ENCODE measurements at places on chromosomes 3 and 15.

DNA sequence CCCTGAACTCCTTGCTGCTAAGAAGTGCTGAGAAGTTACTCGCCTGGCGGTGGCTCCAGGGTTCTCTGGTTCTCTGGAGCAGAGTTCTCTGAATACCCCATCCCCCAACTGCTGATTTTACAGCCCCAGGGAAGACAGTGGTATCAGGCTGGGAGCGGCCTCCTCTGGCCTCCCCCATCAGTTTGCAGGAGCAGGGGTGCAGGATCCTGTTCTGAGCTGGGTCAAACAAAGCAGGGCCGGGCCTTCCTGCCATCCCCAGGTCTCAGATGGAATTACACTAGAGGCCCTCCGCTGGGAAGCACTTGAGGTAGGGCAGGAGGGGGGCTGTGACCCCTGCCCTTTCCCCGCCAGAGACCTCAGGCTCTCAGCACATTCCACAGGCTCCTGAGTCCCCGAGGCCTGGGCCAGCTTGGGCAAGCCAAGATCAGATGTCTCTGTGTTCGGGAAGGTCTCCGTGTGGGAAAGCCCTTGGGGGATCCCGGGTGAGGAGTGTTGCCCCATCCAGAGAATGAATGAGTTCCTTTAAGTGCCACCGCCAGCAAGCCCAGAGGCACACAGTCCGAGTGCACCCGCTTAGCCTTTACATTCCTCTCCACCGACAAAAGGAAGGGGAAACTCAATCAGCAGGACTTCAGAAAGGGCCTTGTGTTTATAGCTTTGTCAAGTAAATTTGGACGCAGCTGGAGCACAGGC is 149.9 kb downstream of the LRRK1 start:
- DNase-seq: no peak

- DNase-seq: no peak
Observed at GRCh38 chr3:140636406-140637138, 41.3 kb upstream of the TRIM42 start.

- DNase-seq: no peak
Observed at GRCh38 chr3:157065201-157065600, 94.7 kb downstream of the CCNL1 start.

DNA sequence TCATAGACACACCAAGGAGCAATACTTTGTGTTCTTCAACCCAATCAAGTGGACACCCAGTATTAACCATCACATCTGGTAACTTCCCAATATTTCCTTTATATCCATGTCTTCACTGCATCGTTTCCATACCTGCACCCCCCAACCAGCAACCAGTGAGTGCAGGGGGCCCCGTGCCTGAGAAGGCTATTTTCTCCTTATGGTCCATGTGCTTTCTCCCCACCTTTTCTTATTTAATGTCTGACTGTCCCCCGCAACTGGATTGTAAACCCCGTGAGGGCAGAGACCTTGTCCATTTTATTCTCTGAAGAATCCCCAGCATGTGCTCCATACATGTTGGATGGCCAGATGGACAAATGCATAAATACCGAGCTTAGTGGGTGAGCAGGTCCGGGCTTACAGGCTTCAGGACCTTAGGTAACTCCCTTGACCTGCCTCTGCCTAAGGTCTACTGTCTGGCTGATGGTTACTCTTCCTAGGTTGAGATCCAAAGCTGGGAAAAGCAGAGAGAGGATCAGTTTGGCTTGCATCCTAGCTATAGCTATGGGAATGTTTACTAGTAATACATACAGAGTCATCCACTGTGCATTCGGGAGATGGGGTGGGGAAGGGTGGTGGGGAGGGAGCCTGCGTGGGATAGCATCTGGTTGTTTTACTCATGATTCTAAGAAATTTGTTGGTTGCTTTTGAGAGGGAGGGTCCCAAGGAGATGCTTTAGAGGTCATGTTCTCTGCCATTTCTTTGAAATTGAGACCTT is 41.5 kb downstream of the PXYLP1 start:
- no peak for DNase-seq

- no peak for DNase-seq
Observed at GRCh38 chr3:180402471-180403073, 199.4 kb upstream of the TTC14 start.

- no peak for DNase-seq
Observed at GRCh38 chr3:141316851-141317250, 51.5 kb upstream of the ZBTB38 start.

- DNase-seq: no peak
Observed at GRCh38 chr3:16028604-16029003, 145.9 kb upstream of the GALNT15 start.

DNA sequence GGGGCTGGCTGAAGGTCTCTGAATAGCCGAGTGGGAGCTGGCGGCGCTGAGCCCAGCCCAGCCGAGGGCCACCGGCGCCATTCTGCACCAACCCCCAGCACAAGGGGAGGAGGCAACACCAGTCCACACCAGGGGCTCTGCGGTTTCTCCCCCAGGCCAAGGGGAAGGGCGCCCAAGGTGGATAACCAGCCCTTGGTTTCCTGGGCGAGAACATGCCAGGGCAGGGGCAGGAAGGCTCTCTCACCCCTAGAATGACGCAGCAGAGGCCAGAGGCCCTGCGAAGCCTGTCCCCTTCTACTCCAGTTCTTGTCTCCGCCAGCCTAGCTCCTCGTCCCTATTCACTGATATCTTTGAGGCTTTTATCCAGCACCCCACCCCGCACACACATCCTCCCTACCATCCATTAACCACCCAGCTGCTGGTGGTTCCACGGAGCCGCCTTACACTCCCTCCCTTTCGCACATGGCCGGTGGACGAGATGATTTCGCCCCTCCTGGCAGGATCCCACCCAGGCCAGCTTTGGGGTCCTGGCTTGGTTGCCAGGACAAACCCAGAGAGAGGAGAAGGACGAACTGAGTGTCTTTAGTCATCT is 1.3 kb downstream of the RBPMS2 start:
- no peak for DNase-seq

- no peak for DNase-seq
Observed at GRCh38 chr15:28118083-28118482, 19.0 kb upstream of the OCA2 start.

DNA sequence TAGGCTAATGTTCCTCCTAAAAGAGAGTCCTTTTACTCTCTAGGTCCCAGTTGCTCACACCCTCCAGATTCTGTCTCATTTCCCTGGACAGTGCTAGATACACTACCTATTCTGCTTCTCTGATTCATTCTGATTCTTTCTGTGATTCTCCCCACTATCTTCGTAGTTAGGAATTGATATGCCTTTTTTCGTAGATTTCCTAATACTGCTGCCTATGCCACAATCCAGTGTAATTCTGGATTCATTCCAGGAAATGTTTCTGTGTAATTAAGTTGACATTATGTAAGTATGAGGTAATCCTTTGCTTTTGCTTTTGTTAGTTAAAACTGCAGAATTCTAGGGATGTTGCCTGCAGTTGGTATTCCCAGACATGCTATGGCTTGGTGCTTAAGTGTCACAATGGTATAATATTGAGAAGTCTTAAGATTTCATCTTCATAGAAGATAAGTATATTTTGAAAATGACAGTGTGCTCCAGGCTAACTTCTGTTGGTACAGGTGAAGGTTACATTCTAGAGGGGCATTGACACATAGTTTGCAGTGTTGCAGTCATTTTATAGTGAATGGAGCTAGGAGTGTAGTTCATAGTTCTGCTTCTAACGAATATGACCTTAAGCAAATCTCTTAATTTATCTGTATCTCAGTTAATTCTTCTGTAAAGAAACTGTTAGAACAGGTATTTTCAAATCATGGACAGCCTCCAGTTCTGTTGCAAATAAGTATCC is 54.3 kb downstream of the RIOX2 start:
- no peak for DNase-seq

GRCh38 chr3:111923806-111924205 is 55.0 kb upstream of the ABHD10 start:
- no peak for DNase-seq

GRCh38 chr3:171190668-171191067 is 164.1 kb upstream of the SLC2A2 start:
- DNase-seq: peak; percentile 17

DNA sequence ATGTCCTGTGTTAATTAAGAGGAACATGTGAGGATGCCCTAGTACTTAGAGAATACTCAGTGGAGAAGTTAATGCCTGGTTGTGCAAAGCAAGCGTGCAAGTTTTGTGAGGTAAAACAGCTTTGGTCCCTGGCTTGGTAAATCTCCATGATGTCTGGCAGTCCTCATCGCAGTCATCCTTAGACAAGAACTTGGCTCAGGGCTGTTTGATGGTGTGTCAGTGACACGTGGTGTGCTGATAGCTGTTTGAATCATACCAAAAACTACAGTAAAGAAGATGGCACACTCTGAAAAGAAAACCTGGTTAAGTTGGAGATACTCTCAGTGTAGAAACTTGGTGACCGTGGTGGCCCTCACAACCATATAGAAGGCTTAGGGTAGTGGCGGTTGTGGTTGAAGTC is 361.7 kb downstream of the FEZF2 start:
- no peak for DNase-seq

GRCh38 chr15:78842519-78842918 is 30.2 kb upstream of the MORF4L1 start:
- DNase-seq: no peak

GRCh38 chr3:185207931-185208746 is 45.7 kb downstream of the EHHADH start:
- DNase-seq: no peak

GRCh38 chr3:13569201-13569600 is 20.3 kb downstream of the FBLN2 start:
- no peak for DNase-seq

GRCh38 chr15:100598655-100599054 is 3.3 kb downstream of the LINS1 start:
- DNase-seq: no peak

DNA sequence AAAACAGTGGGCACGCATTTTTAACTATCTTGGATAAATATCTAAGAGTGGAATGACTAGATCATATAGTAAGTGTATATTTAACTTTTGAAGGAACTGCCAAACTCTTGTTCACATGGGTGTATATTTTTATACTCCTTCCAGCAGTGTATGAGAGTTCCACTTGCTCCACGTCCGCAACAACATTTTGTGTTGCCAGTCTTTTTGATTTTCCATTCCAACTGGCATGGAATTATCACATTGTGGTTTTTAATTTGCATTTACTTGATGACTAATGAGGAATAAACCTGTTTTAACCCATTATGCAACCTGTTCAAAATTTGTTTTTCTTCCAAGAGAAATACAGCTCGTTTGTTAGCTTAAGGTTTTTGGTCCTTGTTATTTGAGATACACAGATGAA is 51.6 kb downstream of the ZNF621 start:
- DNase-seq: no peak

DNA sequence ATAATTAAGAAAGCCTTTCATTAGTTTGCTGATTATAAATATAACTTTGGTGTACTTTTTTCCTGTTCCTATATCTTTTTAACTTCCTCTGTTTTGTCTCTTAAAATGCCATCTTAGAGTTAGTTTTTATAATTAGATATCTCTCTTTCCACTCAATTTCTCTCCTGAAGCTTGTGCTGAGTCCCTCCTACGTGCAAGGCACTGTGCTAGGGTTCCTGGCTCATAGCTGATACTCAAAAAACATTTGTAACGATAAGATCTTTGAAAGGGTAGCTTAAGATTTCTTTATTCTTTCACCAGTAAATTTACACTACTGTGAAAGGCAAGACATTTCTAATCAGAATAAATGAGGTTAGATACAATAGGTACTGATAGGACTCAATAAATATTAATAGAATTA is 358.8 kb downstream of the MECOM start:
- no peak for DNase-seq

- no peak for DNase-seq
Observed at GRCh38 chr3:131622726-131623125, 120.0 kb upstream of the MRPL3 start.

DNA sequence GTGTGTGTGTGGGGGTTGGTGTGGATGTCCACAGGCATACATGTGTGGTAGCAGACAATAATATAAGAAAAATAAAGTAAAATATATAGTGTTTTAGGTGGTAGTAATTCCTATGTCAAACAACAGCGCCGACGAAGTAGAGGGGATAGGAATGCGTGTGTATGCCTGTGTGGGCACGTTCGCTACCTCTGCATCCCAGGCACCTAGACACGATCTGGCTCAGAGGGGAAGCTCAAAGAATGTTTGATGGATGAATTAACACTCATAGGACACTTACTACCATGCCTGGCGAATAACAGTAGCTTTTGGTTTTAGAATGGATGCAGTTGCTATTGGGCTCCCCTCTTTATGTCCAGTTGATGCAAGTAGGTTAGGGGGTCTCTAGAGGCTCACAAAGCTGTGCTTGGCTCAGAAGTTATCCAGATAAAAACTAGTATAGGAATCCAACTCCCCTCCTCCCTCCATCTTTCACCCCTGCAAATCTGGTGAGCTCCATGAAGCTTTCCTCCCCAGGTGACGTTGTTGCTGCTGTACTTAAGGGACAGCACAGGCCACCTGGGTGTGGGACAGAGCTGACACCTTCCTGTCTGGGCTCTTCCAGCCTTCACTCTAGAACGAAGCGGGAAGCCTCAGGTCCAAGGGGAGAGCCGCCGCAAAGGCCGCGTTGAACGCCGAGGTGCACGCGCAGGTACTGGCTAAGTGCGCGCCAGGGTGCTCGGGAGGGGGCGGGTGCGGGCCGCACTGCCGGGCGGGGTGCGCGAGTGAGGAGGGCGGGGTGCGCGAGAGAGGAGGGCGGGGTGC is 192.6 kb upstream of the LYSMD4 start:
- DNase-seq: peak; percentile 74

GRCh38 chr3:136503056-136503455 is 249.1 kb downstream of the STAG1 start:
- no peak for DNase-seq

GRCh38 chr15:70856884-70857561 is 3.1 kb upstream of the LARP6 start:
- no peak for DNase-seq

DNA sequence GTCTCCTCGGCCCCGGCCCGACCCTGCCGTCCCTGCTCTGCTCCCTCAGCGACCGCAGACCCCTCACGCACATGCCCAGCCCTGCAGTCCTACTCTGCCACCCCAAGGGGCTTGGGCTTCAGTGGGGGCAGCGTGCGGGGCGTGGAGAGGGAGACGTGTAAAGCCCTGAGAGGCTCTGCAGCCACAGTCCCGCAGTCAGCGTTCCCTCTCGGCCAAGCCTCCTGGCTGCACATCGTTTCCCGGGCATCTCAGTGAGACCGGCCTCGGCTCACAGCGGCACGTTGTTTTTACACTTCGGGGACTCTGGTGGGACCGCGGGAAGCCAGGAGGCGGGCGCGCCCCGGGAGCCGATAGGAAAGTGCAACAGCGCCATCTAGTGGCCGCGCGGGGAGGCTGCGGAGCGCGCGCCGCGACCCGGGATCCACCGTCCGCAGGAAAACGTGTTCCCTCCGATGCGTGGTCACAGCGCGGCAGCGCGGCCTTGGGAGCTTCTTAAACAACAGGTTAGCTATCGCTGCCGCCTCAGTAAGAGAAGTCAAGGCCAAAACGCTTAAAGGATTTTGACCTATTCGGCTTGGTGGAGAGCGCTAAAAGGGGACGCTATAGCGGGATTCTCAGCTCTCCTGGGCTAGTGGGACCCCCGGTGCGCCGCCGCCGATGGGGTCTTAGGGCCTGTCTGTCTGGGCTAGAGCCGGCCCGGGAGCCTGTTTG is 226.8 kb upstream of the IGF1R start:
- peak; percentile 76 for DNase-seq

GRCh38 chr3:115146032-115146417 is 1.1 kb downstream of the ZBTB20 start:
- DNase-seq: peak; percentile 54

All from stimulated activated CD4-positive, alpha-beta T cell treated with anti-CD3 and anti-CD28 coated beads, Interleukin-15, amount 100 ng/mL, for 24 hours (primary cell).